ENCODE measurements at places on chromosomes 4 and X. TPM values are rescaled to one million over a fixed set of nuclear protein-coding genes. Genes with fewer than 3 reads are reported as not detected.

KCNE5 gene
- 0.52 TPM for total RNA-seq

OSTC gene
- total RNA-seq, result 96.7 TPM

COL25A1 gene
- not detected for total RNA-seq

NFKB1 gene
- total RNA-seq, result 145 TPM

PITX2 gene
- total RNA-seq, result not detected

CXCL6 gene
- total RNA-seq, result not detected

SSX2 gene
- total RNA-seq, result not detected

CDX4 gene
- total RNA-seq, result not detected

ZFYVE28 gene
- 5.1 TPM for total RNA-seq

CT45A3 gene
- total RNA-seq, result not detected
